ENCODE measurements at places on chromosomes 4 and X.

- no peak for DNase-seq
These were observed 678.0 kb upstream of the INTU start for GRCh38 chr4:126954537-126955291.

DNA sequence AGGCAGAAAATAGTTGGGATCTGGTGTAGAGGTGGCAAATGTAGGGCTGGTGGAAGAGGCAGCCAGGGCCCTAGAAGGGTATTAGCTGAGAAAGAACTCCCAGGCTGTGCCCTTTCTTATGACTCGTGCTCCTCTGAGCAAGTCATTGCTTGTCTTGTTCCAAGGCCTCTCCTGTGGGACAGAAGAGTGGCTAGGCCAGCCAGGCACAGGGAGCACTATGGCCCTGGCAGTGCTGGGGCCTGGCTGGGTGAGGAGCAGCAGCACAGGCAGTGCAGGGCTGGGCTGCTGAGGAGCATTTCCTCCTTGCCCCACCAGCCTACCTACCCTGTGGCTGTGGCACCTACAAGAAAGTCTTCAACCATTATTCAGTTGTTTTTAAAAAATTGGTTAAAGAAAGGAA, 298.5 kb upstream of the NR3C2 start:
- no peak for DNase-seq

- no peak for DNase-seq
These were observed 636 bp downstream of the BCOR start for GRCh38 chrX:40097141-40097503.

DNA sequence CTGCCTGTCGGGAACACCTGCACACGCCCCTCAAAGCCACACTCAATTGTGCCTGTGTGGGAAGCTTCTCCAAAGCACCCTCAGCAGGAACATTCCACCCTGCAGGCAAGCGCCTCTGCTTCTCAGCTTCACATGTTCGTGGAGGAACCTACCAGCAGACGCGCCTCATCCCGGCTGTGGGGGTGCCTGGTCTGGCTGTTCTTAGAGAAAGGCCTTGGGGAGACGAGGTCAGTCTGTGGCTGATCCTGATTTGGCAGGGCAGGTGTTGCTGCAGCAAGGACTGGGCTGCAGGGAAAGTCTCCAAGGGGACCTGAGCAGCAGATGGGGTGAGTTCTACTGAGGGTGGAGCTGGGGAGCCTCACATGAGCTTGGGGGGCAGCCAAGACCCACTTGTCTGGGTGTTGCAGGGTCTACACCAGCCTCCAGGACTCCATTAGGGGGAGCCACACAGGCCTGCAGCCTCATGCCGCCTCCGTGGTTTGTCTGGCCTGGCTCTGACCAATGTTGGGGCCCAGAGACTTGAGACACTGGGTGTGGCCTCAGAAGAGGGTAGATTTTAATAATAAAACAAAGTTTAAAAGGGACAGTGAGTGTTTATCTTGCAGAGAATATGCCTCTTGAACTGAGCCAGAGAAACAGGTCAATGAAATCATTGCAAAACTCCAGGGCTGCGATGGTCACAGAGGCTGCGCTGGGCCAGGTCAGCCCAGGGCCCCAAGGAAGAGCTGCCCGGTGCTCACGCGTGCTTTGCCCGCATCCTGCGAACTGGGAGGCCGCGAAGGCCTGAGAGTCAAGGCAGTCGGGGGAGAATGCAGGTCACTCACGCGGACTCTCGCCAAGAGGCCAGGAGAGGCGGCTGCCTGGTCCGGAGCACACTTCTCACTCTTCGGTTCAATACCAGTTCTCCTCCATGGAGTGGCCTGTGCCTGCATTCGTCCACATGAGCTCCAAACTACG, 21.1 kb downstream of the RNF212 start:
- DNase-seq, result no peak

- no peak for DNase-seq
These were observed 500 bp downstream of the CDX4 start for GRCh38 chrX:73447311-73447794.

DNA sequence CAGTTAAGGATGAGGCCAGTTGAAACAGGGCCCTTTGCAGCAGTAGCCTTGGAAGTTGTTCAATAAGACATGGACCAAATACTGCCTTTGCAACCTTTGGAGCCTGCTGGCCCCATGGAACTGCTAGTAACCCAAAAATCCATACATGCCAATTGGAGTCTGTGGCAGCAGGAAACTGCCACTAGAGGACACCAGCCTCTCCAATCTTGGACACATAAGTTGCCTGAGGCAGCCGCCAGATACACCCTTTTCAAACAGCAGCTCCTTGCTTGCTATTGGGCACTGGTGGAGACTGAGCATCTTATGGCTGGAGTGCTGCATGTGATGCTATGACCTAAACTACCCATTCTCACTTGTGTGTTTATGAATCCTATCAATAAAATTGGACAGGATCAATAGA, 14.8 kb upstream of the LAP3 start:
- DNase-seq, result no peak

- no peak for DNase-seq
These were observed 57.2 kb downstream of the ABLIM2 start for GRCh38 chr4:8101213-8102075.

DNA sequence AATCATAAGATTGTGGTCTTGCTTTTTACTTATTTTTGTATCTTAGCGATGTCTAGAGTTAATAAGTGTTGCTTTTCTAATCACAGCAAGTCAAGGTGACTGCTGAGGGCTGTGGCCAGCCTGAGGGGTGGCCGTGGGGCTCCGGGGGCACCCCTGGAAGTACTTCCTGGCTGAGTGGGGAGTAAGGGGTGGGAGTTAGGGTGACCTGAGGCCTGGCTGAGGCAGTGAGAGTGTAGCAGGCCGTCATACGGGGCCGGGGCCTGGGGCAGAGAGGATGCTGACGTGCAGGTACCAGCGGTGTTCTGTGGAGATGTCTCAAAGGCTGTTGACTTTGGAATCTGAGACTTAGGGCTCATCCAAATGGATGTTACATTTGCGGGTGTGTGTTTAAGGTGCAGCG, 29.3 kb downstream of the PIGG start:
- no peak for DNase-seq

- DNase-seq, result no peak
These were observed 100.7 kb upstream of the PTPN13 start for GRCh38 chr4:86493460-86493859.

- DNase-seq, result no peak
These were observed 181.9 kb upstream of the NDP start for GRCh38 chrX:44155126-44155525.

DNA sequence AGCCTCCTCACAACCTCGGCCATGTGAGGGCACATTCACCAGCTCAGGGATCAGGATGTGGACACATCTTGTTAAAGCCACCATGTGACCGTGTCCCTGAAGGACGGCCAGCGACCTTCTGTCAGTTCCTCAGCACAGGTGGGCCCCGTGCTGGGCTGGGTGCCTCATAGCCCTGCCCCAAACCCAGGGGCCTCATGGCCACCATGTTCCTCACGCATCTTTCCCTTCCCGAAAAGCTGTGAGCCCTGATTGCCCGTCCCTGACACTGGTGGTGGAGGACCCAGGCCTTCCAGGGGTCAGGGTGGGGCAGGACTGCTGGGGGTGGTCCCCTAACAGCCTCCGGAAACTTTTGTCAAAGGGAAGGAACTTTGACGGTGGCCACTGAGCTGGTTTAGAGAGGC, 60.1 kb upstream of the ADRA2C start:
- no peak for DNase-seq

GRCh38 chr4:120088507-120088906, 21.9 kb upstream of the MAD2L1 start:
- DNase-seq, result no peak

- DNase-seq, result no peak
These were observed 367.8 kb upstream of the SLC7A11 start for GRCh38 chr4:138609943-138610350.

DNA sequence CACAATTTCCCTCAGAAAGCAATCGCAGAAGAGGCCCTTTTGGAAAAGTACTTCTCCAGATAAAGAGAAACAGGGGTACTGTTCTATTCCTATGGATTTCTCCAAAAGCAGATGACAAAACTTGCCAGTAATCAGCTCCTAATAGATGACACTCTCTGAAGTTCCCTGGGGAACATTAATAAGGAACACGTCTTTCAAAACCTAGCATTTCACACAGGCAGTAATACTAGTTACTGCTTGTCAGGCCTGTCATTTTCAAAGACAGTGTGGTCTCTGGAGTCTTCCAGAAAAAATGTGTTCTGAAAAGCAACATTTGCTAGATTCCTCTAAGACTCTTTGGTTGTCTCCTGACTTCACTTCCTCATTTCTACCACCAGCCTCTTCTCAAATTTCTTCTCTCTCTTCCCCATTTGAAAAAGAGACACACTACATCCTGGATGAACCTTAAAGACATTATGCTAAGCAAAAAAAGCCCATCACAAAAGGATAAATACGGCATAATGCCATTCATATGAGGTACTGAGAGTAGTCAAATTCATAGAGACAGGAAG, 47.3 kb downstream of the CHRDL1 start:
- no peak for DNase-seq

DNA sequence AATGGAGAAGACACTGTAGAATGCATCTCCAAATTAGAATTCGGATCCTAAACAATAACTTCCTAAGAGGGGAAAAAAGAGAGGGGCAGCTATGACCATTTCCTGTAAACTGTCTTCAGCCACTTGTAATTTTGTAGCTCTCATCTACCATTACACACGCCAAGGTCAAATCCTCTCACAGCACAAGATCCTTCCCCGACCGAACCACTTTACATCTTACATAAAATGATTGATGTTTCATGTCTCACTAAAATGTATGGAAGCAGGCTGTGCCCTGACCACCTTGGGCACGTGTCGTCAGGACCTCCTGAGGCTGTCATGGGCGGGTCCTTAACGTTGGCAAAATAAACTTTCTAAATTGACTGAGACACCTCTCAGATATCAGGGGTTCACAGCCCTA, 24.1 kb upstream of the PBDC1 start:
- DNase-seq, result no peak

DNA sequence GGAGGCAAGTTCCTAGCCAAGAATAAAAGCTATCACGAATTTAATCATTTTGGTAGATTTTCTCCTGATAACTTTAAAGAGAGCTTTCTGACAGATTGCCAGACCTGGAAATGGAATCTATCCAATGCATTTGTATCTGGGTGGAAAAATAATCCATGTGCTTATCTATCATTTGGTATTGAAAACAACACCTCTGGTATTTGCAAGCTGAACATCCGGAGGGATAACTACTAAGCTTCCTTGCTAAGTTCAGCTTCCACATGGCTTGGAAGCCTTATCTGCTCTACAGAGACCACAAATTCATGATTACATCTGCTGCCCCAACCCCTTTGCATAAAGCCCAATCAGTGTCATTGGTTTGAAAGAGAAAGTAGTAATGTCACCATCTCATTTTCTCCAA, 230.7 kb downstream of the GPC3 start:
- no peak for DNase-seq

DNA sequence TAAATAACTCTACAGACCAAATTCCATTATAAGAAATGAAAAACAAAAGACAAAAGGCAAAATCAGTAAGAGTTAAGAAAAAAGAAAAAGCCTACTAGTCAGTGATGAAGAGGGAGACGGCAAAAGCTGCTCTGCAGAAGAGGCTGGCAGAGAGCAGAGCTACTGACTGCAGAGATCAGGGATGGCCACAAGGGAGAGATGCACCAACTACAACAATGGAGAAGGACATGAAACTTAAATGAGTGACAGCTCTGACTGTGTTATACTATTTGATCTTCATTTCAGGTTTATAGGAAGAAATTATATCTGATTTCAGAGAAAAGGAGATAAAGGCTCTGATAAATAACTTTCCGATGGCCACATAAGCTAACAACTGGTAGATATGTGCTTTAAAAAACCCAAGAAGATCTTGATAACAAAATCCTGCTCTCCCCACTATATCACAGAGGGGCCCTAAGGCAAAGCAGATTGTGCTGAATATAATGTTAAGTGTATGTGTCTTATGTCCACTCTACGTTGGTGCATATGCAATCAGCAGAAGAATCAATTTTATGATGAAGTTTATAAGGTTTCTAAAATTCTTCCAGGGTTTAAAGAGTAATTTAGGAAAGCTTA, 58.4 kb upstream of the COX18 start:
- DNase-seq, result no peak

GRCh38 chr4:3421470-3421869, 20.3 kb upstream of the HGFAC start:
- DNase-seq, result no peak

- DNase-seq, result no peak
These were observed 103.6 kb downstream of the RAPGEF2 start for GRCh38 chr4:159206427-159206871.

DNA sequence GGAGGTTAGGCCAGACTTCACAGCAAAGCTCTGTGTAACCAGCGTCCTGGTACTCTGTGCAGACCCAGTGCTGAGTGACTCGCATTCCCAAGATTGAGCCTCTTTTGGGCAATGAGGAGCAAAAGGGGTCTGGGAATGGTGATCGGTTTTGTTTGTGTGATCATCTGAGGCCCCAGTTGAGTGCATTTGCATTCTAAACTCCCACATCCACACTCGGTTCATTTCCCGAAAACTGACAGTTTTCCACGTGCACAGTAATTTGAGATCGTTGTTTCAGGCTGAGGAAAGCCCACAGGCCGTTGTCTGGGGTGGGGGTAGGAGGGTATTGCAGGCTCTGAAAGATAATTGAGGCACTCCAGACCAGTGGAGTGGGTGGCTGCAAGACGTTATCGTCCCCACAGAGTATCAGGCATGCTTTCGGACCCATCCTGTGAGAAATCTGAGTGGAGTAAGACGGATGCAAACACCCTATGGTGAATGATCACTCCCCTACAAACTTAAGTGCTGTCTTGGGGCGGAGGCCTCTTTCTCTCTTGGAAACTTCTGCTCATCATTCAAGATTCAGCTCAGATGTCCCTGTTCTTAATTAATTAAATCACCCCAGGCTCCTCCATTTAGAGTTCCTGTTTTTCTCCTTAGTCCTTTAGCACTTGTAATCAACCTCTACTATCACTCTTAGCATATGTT, 96.1 kb downstream of the AFF1 start:
- DNase-seq, result no peak

GRCh38 chr4:162115333-162115732, 48.5 kb downstream of the FSTL5 start:
- no peak for DNase-seq

GRCh38 chr4:97152149-97152548, 991.1 kb downstream of the STPG2 start:
- DNase-seq, result no peak

GRCh38 chrX:112868586-112868985, 28.0 kb upstream of the AMOT start:
- DNase-seq, result no peak

- no peak for DNase-seq
These were observed 43.7 kb downstream of the MAGEA9 start for GRCh38 chrX:149825424-149825823.

Data from NCI-H2029 treated with DMSO at 0.1 percent for 48 hours (cell line).